ENCODE measurements at places on chromosomes 12 and 14.

GRCh38 chr12:74317078-74317601 lies 220.5 kb upstream of the ATXN7L3B start:
- peak; percentile 76 for DNase-seq

GRCh38 chr12:26123482-26123980 lies 1.3 kb downstream of the BHLHE41 start:
- DNase-seq: no peak

DNA sequence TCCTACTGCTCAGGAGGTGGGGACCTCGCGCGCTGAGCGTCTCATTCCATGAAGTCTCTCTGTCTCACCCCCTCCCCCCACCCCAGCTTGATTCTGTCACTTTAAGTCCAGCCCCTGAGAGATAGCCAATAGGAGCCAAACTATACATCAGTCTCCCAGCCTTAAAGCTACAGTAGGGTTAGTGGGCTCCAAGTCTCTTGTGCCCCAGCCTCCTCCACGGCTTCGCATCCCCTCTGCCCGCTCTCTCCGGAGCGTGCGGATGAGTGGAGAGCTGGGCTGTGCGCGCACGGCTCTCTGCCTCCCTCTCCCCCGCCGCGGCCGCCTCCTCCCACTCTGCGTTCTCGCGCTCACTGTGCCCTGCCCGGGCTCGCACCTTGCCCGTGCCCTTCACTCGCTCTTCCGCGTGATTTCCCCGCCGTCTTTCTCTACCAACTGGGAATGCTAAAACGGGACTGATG lies at the start of gene ESRRB:
ESRRB (plus strand) TSS at position 191 of the 458 bp plus-strand sequence; CDS start at position 456, 265 bp downstream.
- DNase-seq: no peak

DNA sequence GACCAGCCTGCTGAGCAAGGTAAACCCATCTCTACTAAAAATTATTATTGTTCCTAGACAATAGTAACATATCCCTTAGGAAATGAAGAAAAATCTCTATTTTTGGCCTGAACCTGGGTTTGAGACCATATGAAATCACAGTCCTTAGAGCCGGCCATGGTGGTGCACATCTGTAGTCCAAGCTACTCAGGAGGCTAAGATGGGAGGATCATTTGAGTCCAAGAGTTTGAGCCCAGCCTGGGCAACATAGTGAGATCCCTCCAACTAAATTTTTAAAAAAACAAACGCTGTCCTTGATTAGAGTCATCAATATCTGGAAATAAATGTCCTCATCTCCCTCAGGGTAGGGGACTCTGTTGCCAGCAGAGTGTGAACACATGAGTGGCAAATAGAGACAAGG lies 34.6 kb downstream of the RPS29 start:
- no peak for DNase-seq

DNA sequence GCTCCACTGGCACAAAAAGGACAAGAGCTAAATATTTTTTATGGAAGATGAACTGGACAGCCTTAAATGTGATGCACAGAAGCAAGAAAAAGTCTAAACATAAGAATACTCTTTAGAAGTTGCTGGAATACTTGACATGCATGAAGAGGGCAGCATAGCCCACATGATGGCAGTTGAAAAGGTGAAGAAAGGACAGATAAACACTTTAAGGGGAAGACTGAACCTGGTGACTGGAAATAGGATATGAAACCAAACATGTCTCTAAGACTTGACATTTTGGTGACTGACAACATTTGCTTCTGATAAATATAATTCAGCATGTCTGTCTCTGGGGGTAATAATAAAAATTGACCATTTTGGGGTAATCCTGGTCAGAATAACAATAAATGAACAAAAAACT lies 273.1 kb downstream of the CCDC91 start:
- peak; percentile 7 for DNase-seq
